Astrocyte of the spinal cord (primary cell): ENCODE measurements at places on chromosomes 1 and 21.

DNA sequence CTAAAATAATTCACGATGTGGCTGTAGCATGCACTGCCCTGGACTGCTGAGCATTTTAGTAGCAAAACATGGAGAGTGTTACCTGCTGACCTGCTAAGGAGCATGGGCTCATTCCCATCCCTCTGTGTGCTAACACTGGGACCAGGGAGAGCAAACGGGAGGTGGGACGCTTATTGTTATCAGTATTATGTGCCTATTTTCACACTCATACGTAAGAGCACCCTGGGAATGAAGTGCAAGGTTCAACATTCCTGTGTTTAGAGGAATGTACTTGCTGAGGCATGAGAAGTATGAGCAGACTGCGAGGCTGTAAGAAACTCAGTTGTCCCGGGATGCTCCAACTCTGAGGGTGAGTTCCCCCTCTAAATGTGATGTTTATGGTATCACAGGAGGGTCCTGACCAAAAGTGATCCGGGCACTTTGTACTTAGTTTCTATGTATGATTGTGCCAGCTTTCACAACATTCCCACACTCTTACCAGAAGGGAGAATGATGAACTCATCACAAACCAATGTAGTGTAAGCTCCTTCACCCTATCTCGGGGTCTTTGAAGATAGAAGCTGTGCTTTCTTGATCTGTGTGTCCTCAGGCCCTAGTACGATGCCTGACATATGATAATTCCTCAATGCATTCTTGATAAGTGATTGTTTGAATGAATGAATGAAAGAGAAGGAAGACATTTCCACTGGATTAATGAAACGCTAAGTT, 164.8 kb downstream of the KCNJ6 start:
- DNase-seq = peak; percentile 26

DNA sequence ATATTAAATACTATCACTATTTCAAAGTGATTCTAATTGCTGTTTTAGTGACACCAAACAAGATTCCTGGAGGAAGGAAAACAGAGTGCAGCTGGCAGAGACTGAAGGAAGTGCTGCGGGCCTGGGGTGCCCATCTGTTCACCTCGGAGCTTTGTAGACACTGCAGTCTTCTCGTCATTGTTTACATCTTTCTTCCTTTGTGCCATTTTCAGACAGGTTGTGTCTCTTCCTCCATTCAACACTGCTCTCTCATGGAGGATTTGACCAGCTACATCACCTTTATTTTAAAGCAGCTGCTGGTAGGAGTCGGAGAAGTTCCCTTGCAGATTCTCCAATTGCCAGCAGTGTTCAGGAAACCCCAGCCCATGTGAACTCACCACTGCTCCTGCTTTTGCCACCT, 37.3 kb downstream of the ABCA4 start:
- DNase-seq = no peak

GRCh38 chr1:21295002-21295401, 4.7 kb upstream of the ECE1 start:
- no peak for DNase-seq

DNA sequence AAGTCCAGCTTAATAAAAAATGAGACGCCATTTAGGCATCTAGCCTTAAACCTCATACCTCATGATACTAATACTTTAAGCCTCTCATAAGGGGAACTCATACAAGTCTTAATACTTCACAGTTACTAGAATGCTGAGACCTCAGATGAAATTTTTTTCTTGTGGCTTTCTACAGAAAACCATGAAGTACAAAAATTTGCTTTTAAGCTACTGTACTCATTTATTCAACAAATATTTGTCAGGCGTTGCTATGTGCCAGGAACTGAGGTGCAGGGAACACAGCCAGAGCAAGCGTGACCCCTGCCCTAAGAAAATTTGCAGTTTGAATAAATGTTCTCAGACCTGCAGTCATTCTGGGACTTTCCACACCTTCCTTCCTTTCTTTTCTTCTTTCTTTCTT, 150.6 kb downstream of the MRPL39 start:
- DNase-seq = peak; percentile 84

GRCh38 chr1:23529146-23530086, 1.6 kb downstream of the E2F2 start:
- DNase-seq = no peak

DNA sequence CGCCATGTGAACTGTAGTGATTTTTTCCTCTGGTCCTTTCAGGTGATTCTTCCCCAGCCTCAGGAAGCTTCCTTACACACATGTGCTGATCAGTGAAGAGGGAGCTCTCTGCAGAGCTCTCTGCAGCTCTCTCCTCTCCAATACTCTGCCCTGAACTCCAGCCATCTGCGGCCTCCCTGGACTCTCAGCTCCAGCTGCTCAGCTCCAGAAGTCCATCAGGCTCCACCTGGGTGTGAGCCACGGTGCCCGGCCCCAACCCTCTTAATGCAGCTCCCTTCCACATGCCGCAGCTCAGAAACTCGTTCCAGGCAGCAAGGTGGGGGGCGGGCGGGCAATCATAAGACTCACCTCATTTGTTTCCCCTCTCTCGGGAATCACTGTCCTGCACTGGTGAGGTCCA, 30.9 kb upstream of the RPL11 start:
- no peak for DNase-seq

DNA sequence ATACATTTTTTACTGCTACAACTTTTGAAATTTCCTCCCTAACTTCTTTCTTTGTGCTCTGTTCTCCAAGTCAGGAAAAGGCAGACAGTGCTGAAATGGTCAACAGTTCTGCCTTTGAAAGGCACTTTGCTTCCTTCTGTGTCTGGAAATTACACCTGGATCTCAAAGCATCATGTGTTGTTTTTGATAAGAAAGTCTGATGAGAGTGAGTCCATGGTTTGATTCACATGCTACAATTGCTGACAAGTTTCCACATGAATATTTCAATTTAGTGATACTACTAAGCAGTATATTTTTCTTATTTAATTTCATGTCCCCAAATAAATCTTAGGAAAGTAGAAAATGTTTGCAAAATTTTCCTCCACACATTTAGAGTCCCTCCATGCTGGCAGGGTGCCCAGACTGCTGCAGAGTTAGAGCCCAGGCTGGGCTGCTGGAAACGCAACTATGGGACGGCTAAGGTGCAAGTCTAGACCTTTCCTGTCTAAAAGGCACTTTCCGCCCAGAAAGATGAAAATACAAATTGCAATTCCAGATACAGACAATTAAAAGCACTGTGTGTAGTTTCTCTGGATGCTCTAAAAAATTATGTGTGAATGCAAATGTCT, 96.6 kb upstream of the RUNX1 start:
- DNase-seq = no peak

DNA sequence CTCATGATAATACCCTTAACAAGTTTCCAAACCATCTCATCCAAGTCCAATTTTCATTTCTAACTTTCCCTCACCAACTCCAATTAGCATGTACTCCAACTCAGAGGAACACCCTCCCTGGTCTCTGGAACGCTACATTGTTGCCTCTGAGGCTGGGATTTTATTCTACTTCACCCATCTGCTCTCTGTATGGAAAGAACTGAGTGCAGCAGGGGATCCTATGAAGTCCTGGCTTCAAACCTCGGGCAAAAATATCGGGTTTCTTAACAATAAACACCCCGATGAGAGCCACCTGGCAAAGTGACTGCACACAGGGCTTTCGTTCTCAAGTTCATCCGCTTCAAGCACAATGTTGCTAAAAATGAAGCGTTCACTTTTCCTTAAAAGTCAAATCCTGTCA, 99.6 kb downstream of the CRB1 start:
- DNase-seq = no peak
